ENCODE measurements at places on chromosomes 2 and 18.

- no peak for DNase-seq
Measured at GRCh38 chr2:200185628-200186000, 120.9 kb upstream of the SPATS2L start.

- no peak for DNase-seq
Measured at GRCh38 chr18:34357944-34358580, 133.3 kb upstream of the NOL4 start.

DNA sequence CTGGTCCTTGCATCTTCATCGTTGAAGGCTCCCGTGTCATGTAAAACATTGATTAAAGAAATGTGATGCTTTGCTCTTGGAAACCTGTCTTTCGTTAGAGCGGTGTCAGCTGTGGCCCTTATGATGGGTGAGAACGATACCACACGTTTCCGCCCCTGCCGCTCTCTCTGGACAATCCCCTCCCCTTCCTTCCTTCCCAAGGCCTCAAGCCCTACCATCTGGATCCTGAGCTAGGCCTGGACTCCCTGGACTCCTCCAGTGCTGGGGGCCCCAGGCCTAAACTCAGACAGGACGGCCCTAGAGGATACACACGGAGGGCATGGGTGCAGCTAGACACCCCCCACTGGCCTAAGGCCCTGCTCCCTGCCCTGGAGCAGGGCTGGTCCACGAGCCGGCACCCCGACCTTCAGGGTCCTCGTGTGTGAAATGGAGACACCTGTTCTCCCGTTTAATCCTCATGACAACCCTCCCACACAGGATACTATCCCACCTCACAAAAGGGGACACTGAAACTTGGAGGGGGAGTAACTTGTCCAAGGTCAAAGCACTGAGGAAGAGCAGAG is 13.2 kb downstream of the BIN1 start:
- no peak for DNase-seq

- no peak for DNase-seq
Measured at GRCh38 chr2:179311101-179311500, 46.5 kb upstream of the SESTD1 start.

- no peak for DNase-seq
Measured at GRCh38 chr18:40841467-40841866, 1113.6 kb upstream of the PIK3C3 start.

- no peak for DNase-seq
Measured at GRCh38 chr2:188937228-188938220, 36.6 kb upstream of the COL3A1 start.

Data from activated CD4-positive, alpha-beta T cell treated with anti-CD3 and anti-CD28 coated beads, Interleukin-2, amount 10 ng/mL, durations not matched to agents 24 days and 14 days (primary cell).